ENCODE measurements at places on chromosomes 6 and 20.

DNA sequence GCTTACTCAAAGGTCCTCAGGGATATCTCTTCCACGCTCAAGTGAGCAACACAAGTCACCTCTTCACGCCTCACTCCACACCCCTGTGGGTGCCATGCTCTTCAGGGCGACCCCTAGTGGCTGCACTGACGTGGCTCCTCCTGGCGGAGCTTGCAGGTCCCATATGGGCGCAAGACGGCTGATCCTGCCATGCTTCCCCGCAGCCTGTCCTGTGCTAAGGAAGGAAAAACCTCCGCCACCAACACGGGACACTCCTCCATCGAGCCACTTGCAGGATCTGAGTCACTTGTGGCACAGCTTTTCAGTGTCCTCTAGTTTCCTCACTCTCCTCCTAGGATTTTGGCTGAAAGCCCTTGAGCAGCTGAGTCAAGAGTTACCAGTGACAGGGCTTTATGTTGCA, 90.7 kb downstream of the KHDC1L start:
- no peak for DNase-seq

- DNase-seq: no peak
These were observed 105.7 kb downstream of the ASXL1 start for GRCh38 chr20:32463642-32464400.

DNA sequence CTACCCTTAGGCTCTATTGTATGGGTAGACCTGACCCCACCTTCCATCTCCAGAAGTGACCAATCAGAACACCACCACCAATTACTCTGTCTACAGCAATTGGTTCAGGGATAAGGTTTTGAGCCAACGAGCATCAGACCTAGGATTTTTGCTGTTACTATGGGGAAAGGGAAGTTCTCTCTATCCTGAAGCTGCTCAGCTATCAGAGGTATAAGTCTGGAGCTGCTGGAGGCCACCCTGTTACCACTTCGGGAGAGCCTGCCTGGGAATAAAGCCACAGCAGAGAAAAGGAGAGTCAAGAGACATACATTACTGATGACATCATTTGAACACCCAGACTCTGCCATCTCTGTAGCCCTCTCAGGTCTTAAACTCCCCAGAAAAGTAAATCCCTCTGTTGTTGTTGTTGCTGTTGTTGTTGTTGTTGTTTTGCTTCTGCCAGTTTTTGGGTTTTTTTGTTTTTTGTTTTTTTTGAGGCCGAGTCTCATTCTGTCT, 94.5 kb downstream of the PREX1 start:
- no peak for DNase-seq

DNA sequence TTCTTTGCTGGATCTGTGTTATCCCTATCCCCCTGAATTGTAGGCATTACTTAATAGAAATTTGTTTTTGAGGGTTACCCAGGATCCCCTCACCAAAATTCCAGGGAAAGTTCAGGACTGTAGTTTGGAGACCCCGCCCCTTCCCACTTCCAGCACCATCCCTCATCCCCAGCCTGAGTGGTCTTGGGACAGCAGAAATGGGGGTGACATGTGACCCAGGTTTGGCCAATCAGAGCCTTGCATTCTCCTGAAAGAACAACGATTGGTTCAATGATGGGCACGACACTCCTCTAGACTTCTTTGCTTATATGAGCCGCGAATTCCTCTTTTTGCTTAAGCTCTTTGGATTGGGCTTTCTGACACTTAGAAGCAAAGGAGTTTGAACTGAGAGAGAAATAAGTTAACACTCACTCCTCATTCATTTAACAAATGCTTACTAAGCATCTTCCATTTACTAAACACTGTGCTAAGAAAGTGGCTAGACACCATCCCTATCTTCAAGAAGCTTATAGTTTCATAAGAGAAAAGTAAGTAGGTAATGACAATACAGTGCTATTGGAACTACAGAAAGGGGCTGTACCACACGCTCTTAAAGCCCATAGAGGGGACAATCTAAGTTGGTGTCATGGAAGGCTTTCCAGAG, 24.9 kb upstream of the PAQR8 start:
- DNase-seq: no peak

DNA sequence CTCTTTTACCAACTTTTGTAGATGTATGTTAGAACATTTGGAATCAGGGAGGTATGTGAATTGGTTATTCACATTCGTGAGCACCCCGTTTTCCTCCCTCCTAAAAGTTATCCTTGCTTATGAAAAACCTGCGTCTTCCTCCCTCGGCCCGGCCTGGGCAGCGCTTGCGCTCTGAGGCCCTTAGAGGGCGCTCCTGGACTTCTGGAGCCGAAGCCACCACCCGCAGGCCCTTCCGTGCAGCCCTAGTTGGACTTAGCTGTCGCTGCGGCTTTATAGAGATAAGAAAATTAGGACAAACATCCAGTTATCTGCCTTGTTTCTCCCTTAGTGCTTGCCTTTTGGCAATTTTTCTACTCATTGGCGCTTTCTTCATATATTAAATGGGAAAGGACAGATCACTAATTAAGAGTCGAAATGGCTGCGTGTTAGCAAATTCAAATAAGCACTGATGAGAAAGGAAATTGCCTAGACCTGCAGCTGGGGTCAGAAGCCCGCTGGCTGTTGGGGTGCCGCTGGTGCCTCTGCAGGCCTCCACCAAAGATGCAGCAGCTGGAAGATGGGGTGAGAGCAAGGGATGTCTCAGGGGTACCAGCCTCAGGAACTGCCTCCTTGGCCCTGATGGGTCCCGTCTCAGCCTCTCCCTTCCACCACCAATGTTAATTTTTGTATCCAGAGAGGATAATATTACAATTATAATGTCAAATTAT, 5.2 kb downstream of the FNDC1 start:
- DNase-seq: no peak

DNA sequence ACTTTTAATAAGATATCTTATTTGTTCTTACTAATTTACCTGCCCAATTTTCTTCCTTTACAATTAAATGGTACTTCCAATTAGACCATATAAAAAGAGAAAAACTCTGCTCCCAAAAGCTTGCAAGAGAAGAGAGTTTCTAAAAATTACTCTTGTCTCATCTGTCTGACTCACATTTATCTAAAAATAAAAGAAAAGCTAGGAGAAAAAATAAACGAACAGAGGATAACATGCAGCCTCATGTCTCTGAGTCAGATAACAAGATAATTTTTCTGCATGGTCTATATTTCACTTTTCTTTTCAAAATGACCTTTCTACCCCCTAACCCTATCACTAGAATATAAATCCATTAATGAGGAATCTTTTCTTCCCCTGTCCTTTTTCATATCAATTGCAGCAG, 127.2 kb upstream of the TCF21 start:
- no peak for DNase-seq

- DNase-seq: no peak
These were observed 37.6 kb downstream of the GPLD1 start for GRCh38 chr6:24451581-24452388.

DNA sequence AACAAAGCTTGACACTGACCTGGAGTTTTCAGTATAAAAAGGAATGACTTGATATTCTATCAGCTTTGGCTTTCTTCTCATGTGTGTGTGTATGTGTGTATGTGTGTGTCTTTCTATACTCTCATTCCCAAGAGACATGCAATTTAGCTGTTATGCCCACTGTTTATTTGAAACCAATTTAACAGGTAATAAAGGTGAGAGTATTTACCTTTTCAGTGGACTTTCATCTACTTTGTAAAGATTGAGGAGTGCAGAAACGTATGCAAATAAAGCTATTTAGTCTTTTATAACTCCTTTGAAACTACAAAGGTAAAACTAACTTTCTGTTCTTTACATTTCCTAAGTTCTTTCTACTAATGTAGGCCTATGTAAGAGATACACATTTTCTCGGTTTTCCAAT, 103.5 kb upstream of the HS3ST5 start:
- DNase-seq: no peak

- DNase-seq: no peak
These were observed 25.9 kb downstream of the GLP1R start for GRCh38 chr6:39074486-39074885.

GRCh38 chr6:55895972-55896730, 20.8 kb upstream of the BMP5 start:
- no peak for DNase-seq

DNA sequence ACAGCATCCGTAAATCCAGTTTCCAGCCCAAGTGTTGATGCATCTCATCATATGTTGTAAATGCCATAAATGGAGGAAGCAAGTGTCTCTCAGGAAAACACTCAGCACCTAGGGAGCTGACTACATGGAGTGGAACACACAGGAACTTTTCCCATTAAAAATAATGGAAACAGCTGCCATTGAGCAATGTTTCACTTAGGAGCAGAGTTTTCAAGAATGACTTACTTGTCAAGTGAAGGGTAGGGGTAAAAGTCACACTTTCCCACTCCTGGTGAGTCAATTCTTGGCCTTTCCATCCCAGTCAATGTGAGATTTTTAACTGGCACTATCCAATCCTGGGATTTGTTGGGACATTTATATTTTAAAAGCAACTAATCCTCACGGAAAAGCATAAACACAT, 119.4 kb upstream of the ASF1A start:
- DNase-seq: peak; percentile 26

GRCh38 chr20:58877050-58877975, 24.8 kb downstream of the GNAS start:
- no peak for DNase-seq

GRCh38 chr6:38387461-38387860, 252.3 kb downstream of the BTBD9 start:
- no peak for DNase-seq

DNA sequence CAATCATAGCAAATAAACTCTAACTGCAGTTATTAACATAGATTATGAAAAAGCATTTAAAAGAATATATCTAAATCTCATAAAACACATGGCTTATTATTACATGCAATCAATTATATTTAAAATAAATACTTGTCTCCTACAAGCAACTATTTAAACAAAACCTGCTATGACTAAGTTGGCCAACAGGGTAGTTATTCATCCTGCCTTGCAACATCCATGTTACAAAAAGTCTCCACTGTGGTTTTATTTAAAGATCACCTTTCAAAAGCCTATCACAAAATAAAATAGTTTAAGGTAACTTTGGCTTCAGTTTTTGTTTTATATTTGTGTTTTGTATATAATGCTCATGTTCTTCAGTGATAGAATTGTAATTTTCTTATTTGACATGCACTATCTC, 1127.0 kb upstream of the MAP3K7 start:
- DNase-seq: no peak

DNA sequence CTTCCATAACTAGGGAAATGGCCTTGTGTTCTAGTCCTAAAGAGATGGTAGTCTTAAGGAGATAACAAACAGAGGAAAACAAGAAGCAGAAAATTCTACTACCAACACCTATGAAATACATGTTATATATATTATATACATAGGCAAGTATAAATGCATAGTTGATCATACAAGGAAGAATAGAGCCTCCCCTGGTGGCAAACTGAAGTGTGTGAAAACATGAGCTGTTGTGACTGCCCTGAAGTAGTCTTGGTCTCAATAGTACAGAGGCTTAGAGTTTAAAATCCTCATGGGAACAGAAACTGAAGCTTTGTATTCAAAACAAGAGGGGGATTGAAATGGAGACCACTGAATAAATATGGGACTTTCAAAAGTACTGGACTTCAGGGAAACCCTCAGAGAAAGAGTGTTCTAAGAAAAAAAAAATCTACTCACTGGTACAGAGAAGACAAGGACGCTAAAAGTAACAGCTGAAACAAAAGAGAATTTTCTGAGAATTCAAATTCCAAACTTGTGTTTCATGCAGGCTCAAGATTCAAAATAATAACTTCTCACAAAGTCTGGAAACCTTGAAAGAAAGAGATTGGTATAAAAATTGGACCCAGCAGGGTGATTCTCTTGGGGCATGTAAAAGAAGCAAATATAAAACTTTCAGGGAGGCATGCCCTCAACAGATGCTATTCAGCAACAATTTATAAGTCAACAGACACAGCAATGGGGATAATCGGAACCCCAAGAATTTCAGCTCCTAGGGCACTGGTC, 59.7 kb upstream of the SAMD3 start:
- DNase-seq: no peak

- DNase-seq: no peak
These were observed 221.9 kb downstream of the ADGRG6 start for GRCh38 chr6:142523515-142524375.

Measured in skeletal muscle cell (primary cell).